ENCODE measurements at places on chromosomes 3 and 15. TPM values are rescaled to one million over a fixed set of nuclear protein-coding genes. Genes with fewer than 3 reads are reported as not detected.

The CSK gene
- 61.6 TPM for total RNA-seq

The KBTBD13 gene
- total RNA-seq: 0.18 TPM

The GOLGA6D gene
- not detected for total RNA-seq

The BNIP2 gene
- 103 TPM for total RNA-seq

The ALDH1L1 gene
- total RNA-seq: 129 TPM

The RRP9 gene
- 28.2 TPM for total RNA-seq

The SNX22 gene
- total RNA-seq: 0.31 TPM

The CCDC54 gene
- not detected for total RNA-seq

The SELENOS gene
- total RNA-seq: 49.1 TPM
